Stimulated activated CD4-positive, alpha-beta T cell treated with anti-CD3 and anti-CD28 coated beads, TNF-alpha, amount 100 ng/mL, for 4 hours (primary cell): ENCODE measurements at places on chromosomes 4 and X.
A peak's percentile ranks its signal among the peaks of the same experiment; 100 is the strongest.

GRCh38 chr4:100796332-100796731 lies 278.5 kb upstream of the EMCN start:
- DNase-seq: no peak

DNA sequence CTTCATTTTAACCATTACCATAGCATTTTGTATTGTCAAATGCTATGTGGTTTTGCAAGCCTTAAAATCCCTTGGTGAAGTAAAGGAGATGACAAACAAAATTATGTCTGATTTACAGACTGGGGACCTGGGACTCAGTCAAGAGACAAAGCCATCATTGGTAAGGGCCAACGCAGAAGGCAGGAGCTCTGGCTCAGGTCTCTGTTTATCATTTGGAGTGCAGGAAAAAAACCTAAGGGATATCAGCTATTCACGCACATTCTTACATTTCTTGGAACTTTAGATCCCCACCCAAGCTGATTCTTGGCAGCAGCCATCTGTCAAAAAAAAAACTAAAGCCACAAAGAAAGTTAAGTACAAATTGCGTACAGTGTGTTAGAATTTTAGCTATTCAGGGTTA lies 731.9 kb downstream of the STPG2 start:
- no peak for DNase-seq

GRCh38 chr4:73272816-73273215 lies 14.2 kb upstream of the ANKRD17 start:
- DNase-seq: no peak

DNA sequence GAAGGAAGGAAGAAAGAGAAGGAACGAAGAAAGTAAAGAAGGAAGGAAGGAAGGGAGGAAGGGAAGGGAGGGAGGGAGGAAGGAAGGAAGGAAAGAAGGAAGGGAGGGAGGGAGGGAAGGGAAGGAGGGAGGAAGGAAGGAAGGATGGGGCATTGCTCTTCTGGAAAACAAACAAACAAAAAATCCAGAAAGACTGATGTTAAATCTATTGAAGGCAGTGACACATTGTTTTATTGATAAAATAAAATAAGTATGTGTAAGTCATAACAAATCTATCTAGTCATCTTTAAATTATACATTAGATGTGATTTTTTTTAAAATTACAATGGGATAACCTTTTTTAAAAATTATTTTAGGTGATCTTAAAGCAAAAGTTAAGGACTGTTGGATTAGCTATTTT lies 1245.5 kb downstream of the STIM2 start:
- DNase-seq: no peak

DNA sequence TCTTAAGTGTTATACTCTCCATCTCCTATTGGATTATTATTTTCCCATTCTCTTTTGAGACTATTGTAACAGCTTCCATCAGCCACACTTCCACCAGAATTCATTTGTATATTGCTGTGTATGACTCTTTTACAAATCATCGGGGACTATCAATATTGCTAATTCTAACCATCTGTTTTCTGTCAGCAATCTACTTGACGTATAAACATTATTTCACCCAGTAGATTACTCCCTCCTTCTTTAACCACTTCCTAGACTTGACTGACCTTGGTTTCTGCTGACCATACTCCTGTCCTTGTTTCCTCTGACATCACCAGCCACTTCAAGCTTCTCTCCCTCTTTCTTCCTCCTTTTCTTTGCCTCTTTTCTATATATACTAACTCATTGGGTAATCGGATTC lies 402.9 kb downstream of the PCDH18 start:
- DNase-seq: no peak

DNA sequence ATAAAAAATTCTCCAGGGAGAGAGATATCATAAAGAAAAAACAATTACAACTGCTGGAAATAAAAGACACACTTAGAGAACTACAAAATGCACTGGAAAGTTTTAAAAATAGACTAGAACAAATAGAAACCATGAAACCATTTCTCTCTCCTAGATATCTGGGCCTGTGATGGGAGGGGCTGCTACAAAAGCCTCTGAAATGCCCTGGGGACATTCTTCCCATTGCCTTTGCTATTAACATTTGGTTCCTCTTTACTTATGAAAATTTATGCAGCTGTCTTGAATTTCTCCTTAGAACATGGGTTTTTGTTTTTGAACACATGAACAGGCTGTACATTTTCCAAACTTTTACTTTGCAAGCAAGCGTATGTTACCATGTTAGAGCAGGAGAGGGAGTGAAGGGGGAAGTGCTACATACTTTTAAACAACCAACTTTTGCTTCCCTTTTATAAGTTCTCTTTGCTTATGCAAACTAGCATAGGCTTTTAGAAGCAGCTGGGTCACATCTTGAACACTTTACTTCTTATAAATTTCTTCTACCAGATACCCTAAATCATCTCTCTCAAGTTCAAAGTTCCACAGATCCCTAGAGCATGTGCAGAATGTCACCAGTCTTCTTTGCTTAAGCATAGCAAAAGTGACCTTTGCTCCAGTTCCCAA lies 47.9 kb upstream of the PACRGL start:
- no peak for DNase-seq

DNA sequence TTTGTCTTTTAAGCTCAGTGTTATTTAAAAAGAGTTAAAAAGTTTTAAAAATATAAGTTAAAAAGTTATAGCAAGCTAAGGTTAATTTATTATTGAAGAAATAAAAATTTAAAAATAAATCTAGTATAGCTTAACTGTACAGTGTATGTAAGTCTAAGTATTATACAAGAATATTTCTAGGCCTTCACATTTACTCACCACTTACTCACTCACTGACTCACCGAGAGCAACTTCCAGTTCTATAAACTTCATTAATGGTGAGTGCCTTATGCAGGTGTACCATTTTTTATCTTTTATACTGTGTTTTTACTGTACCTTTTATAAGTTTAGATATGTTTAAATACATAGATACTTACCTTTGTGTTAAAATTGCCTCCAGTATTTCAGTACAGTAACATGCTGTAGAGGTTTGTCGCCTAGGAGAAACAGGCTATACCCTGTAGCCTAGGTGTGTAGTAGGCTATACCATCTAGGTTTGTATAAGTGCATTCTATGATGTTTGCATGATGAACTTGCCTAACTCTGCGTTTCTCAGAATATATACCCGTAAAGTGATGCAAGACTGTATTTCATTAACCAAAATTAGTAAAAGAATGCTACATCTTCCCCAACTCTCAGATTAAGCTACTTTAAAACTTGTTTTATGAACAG lies 202.9 kb downstream of the CFAP299 start:
- no peak for DNase-seq

DNA sequence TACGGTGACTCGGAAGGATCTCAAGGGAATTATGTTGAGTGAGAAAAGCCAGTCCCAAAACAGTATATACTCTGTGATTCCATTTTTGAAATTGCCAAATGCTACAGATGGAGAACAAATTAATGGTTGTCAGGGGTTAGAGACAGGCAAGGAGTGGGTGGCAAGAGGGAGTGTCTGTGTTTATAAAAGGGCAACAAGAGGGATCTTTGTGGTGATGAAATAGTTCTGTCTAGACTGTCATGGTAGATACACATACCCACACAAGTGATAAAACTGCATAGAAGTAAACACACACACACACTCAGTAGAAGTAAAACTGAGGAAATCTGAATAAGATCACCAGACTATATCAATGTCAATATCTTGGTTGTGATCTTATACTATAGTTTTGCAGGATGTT lies 92.7 kb downstream of the CD99L2 start:
- DNase-seq: no peak

GRCh38 chr4:78775303-78776078 lies 659 bp upstream of the BMP2K start:
- peak; percentile 75 for DNase-seq

- no peak for DNase-seq
These were observed 67.0 kb downstream of the UCHL1 start for GRCh38 chr4:41323706-41324105.

DNA sequence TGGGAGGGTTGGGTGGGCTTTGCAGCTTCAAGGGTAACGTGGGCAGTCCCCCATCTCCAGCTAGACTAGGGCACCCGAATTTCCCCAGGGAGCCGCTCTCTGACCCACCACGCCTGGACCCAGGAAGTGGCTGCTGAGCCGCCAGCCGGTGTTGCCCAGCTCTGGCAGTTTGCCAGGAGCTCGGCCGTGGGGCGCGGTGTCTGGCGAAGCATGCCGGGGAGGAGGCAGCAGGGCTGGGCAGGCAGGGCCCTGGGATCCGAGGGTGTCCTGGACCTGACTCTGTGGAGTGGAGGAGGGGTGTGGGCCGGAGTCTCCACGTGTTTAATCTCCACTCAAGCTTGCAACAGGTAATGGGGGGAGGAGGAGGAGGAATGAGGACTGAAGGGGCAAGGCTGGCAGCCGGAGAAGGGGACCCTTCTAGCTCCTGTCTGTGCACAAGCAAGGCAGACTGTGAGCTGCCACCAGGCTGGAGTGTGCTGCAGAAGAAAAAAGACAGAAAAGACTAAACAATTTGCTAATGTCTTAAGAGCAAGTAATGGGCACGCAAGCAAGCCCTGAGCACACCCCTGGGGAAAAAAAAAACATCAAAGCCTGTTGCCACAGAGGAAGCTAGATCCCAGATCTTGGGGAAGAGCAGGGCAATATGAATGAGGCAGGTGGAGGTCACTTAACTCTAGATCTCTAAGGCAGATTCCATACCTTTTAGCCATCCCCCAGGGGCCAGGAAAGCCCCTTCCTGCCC lies 2.4 kb downstream of the LONRF3 start:
- DNase-seq: no peak

- no peak for DNase-seq
These were observed 88.7 kb upstream of the ELOVL6 start for GRCh38 chr4:110287130-110287529.

- no peak for DNase-seq
These were observed 84.6 kb downstream of the PPP3CA start for GRCh38 chr4:101262683-101263082.

DNA sequence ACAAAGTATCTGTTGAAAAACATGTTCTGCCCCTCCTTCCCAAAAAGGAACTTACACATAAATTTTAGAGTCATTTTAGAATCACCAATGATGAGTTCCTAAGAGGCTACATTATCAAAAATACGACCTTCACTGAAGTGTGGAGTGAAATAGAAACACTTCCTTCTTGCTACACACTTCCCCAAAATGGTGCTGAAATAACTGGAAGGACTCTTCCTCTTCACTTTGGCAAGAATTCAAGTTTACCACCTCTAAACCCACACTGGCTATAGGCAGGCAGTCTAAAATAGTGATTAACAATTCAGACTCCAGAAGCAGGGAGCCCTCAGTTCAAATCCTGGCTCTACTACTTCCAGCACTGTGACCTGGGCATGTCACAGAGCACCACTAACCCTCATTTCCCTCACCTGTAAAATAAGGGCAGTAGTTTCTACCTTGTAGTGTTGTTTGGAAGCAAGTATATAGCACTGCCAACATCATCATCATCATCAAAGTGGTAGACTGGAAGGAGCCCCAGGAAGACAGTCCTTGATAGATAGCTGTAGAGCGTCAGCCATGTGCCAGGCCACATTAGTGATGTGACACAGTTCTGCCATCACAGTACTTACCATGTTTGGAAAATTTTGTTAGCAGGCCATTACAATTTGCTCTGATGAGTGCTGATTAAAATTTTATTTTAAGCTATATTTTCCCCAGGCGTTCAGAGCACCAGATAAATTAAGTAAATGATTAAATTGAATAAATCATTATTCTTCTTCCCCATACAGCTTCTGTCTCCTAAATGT lies 103.3 kb downstream of the PARM1 start:
- DNase-seq: no peak

GRCh38 chrX:103356130-103356798 lies at the start of gene TCEAL9:
Gene TCEAL9, plus strand, starts transcription at chrX:103356506. Its CDS starts 1,179 bp downstream, at chrX:103357685.
- DNase-seq: no peak

GRCh38 chrX:23792861-23793553 lies 10.0 kb downstream of the SAT1 start:
- no peak for DNase-seq

DNA sequence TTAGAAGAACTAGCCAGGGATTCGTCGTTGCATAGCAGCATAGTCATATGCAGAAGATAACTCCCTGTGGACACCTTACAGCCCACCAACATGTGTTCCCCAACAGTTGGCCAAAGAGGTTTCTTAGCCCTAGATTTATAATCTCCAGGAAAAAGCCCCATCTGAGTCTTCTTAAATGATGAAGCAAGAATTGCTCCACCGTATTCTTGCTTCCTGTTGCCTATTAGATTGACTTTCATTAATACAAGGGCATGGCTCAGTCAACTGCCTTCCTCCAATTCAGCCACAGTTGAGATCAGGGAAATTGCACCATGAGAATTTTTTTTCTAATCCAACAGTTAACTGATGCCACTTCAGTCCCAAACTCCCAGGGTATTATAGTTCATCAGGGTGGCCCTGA lies 5.2 kb upstream of the AFF2 start:
- DNase-seq: no peak
